ENCODE measurements at places on chromosomes 7 and 10.

DNA sequence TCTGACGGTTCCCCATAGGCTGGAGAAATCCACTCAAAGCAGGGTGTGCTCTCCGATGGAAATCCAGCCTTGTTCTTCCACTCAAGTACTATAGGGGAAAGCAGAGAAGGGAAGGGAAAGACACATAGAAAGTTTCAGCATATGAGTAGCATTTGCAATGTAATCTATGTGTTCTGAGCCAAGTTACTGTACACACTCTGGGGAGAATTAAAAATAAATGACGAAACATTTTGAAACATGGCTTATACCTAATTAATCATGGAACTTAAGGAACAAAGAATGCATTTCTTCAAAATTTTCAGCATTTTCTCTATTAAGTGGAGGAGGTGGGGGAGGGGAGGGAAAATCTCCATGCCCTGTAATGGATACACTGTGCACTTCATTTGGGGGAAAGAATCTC lies 198.1 kb upstream of the HABP2 start:
- DNase-seq = no peak

GRCh38 chr10:27741173-27742091 lies 4.2 kb downstream of the MKX start:
- DNase-seq = peak; percentile 51

- no peak for DNase-seq
Observed at GRCh38 chr10:14758994-14759664, 15.6 kb downstream of the FAM107B start.

- DNase-seq = no peak
Observed at GRCh38 chr7:50265968-50266634, 38.4 kb upstream of the IKZF1 start.

DNA sequence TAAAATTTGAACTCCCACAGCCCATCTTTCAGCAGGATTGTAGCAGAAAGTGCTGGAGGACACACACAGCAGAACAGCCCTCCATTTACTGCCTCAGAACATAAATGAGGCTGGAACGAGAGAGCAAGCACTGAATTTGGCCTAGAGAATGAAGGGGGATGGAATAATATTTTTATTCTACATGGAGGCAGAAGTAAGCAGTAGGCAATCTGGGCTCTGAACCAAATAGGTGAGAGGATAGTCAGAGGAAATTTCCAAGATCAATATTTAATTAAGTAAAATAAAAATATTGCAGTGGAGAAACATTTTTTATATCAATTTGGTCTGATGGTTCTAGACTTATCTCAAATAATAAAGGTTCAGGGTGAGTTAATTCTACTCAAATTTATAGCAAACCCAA lies 29.2 kb upstream of the TSPAN13 start:
- no peak for DNase-seq

DNA sequence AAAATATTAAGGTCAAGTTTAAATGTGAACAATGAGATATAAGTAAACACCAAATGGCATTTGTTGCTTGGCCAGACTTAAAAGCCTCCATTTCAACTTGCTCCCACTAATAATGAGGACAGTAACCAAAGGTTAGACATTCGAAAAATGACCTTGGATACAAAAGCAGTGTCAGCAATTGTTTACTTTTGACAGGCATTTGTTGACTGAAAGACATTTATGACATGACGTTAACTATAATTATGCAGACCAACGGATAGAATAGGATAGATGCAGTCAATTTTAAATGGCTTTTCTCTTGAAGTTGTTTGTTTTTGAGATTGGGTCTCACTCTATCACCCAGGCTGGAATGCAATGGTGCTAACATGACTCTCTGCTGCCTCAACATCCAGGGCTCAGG lies 6.3 kb upstream of the WNT16 start:
- no peak for DNase-seq

- no peak for DNase-seq
Observed at GRCh38 chr7:151802469-151802846, 74.5 kb downstream of the PRKAG2 start.

- DNase-seq = peak; percentile 65
Observed at GRCh38 chr7:146176860-146177259, 60.3 kb downstream of the CNTNAP2 start.

- DNase-seq = no peak
Observed at GRCh38 chr10:60978287-60979115, 34.5 kb upstream of the RHOBTB1 start.

DNA sequence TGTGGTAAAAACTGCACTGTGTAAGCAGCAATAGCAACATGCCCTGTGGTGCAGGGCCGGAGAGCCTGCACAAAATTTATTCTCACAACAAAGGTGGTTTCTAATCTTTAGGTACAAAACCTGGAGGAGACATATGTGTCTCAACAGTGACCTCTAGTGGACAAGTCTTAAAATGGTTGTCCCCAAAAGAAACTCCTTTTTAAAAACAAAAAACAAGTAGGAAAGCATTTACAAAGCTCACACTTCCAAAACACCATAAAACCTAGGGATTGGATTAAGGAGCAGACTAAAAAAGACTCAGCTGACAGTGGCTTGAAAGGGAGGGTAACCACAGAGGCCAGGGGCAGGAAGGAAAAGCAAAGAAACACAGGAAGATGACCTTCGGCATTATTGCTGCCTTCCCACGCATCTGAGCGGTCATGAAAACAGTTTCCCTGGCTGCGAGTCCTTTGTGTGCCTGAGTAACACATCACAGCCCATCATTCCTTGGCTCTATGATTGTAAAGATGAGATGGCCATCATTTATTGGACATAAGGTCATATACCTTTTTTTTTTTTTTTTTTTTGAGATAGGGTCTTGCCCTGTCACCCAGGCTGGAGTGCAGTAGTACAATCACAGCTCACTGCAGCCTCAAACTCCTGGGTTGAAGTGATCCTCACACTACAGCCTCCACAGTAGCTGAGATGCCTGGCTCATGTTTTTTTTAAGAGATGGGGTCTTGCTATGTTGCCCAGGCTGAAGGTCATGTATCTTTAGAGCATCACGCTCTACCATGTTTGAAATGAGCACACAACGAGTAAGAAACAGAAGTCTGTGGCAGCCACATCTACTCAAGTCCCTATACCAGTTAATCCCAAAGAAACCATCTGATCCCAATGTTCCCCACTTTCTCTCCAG lies 39.5 kb downstream of the RSU1 start:
- DNase-seq = peak; percentile 79

DNA sequence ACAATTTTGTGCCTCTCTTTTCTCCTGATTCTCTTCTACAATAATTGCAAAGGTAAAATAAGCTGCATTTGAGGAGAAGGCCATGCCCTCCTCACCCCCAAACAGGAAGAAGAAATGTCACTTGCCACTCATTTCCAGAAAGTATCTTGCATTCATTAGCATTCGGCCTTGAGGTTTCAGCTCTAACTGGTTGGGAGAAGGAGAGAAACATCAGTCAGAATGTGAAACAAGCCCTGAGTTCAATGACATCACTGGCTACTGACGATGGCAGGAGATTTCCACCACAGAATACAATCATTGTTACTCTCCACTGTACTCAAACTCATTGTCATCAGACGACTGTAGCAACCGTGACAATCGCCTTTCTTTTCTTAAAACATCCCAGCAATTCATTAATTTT lies 72.8 kb downstream of the PRKCQ start:
- no peak for DNase-seq

GRCh38 chr10:68598978-68599770 lies 39.0 kb downstream of the TET1 start:
- peak; percentile 39 for DNase-seq

DNA sequence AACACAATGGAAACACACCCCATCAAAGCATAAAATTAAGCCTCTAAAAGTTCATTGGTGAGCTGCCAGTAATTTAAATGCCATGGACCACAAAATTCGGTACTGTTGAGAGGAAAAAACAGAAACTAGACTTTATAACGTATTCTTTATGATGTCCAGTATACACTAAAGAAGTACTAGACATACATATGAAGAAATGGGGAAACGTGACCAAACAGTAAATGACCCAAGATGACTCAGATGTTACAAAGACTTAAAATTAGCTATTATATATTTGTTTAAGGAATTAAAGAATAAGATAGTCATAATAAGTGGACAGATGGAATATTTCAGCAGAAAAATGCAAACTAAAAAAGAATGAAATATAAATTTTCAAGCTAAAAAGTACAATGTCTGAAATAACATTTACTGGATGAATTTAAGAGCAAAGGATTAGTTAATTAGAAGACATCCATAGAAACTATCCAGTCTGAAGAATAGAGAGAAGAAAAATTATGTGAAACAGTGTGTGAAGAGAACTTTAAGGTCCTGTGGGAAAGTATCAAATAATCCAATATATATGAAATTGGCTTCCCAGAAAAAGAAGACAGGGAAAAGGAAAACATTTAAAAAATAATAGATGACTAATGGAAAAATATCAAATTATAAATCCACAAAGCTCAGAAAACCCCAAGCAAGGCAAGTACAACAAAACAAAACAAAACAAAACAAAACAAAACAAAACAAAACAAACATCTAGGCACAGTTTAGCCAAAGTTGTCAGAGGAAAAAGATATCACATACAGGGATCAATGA lies 69.4 kb downstream of the SAMD9 start:
- DNase-seq = no peak

GRCh38 chr7:6071406-6071805 lies 40.2 kb downstream of the ANKRD61 start:
- no peak for DNase-seq

DNA sequence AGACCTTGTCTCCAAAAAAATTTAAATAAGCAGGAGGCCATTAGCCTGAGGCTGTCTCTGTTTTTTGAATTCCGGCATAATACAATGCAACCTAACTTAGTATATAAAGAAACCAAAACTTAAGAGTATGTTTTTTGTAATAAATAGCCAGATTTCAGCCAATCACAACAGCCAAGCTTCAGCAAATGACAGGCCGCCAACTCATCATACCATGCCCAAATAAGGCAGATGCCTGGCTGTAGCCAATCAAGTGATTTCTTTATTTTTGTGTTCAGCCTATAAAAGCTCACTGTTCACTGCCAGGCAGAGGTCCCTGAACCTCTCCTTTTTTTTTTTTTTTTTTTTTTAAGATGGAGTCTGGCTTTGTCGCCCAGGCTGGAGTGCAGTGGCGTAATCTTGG lies 12.7 kb upstream of the PURB start:
- no peak for DNase-seq

GRCh38 chr7:55438757-55439525 lies 73.8 kb downstream of the LANCL2 start:
- DNase-seq = peak; percentile 31

DNA sequence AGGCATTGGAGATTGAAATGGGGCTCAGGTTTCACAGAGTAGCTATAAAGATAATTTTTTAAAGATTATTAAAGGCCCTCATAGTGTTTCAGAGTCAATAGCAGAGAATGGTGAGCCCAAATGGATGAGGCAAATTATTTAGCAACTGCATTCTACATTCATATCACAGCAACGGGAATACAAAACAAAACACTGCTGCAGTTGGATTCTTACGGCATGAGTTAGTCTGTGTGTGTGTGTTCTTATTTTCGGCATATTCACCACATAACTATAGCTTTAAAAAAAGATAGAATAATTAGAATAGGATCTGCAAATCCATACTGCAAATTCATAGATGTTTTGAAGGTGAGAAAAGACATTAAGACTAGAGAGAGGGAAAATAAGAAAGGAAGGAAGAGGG lies 66.0 kb downstream of the SUGCT start:
- no peak for DNase-seq

DNA sequence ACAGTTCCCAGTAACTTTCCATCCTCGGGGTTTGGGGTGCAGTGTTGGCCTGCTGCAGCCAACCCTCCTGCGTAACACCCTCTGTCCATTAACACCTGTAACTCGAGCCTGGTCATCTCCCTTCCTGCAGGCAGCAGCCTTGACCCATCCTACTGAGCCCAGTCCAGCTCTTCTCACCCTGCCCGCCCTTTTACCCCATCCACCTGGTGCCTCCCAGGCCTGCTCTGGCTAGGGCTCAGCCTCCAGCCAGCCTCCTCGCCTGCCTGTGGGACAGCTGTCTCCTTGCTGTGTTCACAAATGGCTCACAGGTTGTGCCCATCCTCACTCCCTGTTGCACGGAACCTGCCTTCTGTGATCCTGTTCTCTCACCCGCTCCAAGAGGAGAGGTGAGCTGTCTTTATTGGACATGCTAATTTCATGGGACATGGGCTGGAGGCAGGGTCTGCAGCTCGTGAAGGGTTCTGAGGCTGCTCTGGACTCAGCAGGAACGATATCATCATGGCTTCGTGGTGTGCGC lies 277.2 kb upstream of the TCERG1L start:
- DNase-seq = no peak

DNA sequence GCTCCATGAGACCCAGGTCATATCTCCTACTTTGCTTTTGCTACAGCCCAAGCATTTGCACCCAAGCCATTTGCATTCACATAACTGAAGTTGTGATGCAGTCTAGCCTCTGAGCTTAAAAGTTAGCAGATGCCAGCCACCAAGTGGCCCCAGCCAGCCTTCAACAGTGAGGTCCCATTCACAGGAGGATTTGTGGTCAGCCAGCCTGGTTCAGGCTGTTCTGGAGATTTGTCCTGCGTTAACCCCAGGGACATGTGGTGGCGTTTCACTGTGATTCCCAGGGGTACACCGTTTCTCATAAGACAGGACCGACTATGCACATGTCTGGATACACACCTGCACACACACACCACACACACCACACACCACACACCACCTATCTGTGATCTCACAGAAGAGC lies 51.2 kb downstream of the GPR26 start:
- no peak for DNase-seq

GRCh38 chr10:14757986-14758385 lies 16.7 kb downstream of the FAM107B start:
- DNase-seq = no peak

GRCh38 chr10:71776481-71776925 lies 3.2 kb upstream of the VSIR start:
- no peak for DNase-seq

GRCh38 chr7:141946796-141947195 lies at the start of gene CLEC5A:
TSS of gene CLEC5A (minus strand) at chr7:141946974. CDS start at chr7:141946292, 682 bp downstream.
- DNase-seq = no peak

- DNase-seq = no peak
Observed at GRCh38 chr10:111338805-111339204, 262.0 kb downstream of the ADRA2A start.

DNA sequence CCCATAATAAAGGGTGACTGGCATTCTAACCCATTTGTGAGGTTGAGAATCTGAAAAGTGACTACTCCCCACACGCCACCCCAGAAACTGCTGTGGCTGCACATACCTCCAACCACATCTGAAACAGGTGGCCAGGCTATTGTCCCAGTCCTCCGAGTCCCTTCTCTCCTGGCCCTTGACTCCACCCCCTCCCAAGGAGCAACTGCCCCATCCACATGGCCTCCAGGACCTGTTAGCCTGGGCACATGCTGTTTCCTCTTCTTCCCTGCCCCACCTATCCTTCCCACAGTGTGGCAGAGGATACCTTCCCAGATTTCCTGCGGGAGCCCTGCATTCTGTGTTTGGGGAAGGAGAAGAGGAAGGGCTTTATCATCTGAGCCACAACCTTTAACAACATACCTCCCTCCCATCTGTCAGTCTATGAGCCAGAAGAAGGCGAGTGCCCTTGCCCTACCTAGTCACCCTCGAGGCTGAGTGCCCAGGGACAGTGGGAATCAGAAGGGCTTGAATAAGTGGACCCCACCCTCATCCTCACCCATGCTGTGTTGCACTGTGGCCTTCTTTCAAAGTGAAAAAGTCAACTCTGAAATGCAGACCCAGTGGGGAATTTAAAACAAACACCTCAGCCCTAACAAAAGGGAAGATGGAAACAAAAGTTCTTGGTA lies 11.9 kb downstream of the STEAP1B start:
- no peak for DNase-seq

- no peak for DNase-seq
Observed at GRCh38 chr10:26508016-26508415, 69.9 kb downstream of the APBB1IP start.

GRCh38 chr10:72254813-72255568 lies 18.7 kb upstream of the DDIT4 start:
- peak; percentile 80 for DNase-seq

Data from neural progenitor cell (in vitro differentiated cells).